ENCODE measurements at places on chromosomes 7 and 10.

- DNase-seq = no peak
Observed at GRCh38 chr7:5636446-5636835, 145.0 kb downstream of the RNF216 start.

DNA sequence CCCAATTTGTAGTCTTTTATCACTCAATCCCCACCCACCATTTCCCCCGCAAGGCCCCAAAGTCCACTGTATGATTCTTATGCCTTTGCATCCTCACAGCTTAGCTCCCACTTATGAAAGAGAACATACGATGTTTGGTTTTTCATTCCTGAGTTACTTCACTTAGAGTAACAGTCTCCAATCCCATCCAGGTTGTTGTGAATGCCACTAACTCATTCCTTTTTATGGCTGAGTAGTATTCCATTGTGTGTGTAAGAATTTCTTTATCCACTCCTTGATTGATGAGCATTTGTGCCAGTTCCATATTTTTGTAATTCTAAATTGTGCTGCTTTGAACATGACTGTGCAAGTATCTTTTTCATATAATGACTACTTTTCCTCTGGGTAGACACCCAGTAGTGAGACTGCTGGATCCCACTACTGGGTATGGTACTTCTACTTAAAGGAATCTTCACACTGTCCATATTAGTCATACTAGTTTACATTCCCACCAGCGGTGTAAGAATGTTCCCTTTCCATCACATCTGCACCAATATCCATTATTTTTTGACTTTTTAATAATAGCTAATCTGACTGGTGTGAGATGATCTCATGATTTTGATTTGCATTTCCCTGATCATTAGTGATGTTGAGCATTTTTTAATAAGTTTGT lies 152.6 kb downstream of the JMJD1C start:
- DNase-seq = no peak

DNA sequence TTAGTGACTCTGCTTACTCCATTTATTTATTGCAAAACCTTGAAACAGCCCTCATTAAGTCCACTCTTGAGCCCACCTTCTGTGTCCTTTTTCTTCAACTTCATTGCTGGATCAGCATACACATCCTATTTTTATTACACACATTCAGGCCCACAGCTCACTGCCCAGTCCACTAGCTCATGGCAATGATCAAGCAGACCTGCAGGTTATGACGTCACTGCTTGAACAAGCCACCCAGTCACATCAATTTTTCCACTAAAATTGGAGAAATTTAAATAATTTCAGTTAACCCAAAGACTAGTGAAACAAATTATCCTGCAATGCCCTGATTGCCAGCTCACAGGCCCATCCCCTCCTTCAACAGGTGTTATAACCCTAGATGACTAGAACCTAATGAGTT lies 16.0 kb upstream of the STARD3NL start:
- DNase-seq = no peak

DNA sequence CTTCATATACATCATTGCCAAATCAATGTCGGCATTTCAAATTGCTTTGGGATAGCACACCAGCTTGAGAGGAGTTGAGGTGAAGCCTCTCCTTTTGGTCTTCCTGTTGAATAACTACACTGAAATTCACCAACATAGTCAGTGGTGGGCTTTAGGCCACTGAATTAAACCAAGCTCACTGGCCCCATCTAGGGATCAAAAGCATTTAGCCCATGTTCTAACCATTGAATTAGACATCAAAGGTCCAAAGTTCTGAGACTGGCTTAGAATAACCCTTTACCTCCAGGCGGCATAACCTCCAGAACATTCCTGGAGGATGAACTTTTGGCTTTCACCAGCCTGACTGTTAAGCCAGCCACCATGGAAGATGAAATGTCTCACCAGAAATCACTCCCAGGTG lies 54.6 kb downstream of the BPGM start:
- DNase-seq = no peak

DNA sequence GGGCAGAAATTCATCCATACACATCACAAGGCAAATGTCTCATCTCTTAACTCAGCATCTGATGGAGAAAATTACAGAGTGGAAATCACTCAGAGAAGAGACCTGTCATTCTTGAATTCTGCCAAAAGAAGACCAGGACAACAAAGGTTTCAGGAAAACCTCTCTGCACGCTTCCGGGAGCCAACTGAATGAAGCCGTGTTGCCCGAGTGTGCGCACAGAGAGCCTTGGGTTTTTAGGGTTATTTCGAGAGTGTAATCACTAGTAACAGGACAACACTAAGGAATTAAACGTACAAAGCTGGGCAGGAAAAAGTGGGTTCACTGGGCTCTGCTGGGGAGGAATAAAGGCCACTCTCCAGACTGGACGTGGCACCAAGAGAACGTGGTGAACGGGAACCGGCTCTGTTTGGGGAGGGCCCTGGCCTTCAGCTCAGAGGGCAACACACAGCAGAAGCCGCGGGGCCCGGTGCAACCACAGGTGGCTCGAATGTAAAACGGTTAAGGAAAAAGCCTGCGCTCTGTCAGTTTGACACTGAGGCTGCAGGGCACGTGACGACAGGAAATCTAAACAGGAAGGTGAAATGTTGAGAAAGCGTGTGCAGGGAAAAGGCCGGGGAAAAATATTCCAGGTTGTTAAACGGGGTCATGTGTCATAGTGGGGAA lies 331.5 kb downstream of the DNAJB6 start:
- DNase-seq = no peak

GRCh38 chr7:48042636-48043035 lies 7.3 kb downstream of the C7orf57 start:
- no peak for DNase-seq
